T-helper 9 cell (primary cell): ENCODE measurements at places on chromosomes 2 and 18.
A peak's percentile ranks its signal among the peaks of the same experiment; 100 is the strongest.

DNA sequence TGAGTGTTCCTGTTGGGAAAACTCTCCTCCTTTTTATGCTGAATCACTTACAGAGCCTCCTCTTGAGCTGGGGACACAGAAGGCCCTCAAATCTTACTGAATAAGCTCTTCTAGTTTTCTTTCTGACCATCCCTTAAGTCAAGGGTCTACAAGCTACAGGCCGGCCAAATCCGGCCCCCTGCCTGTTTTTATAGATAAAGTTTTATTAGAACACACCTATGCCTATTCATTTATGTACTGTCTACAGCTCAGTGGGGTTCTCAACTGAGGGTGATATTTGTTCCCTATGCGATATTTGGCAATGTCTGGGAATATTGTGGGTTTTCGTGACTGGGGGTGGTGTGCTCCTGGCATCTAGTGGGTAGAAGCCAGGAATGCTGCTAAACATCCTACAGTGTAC, 14.0 kb downstream of the CDC42EP3 start:
- no peak for DNase-seq

GRCh38 chr2:120323214-120323613, 22.7 kb upstream of the INHBB start:
- DNase-seq = no peak

DNA sequence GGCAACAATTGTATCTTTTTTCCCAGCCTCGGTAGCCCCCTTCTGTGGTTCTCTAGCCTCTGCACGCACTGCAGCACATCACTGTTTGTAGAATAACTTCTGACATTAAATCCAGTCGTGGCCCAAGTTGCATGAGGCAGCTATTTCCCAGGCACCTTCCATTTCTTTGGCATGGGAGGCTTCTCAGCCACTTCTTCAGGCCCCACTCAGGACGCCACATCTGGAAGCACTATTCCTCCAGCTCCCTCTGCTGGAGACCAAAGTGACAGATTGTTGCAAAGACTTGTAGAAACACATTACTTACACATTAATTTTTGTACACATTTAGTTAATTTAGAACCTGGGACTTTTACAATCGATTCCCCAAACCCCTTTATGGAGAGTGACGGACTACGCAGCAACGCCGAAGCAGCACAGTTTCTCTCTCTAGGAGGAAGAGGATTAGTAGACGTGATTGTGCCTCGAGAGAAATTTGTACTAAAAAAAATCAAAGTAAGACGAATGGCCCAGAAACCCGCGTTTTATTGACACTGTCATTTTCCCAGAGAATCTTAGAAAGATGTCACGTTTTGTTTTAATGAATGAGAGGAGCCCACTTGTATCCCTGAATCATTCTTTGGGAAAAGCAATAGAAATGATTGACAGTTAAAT, 57.8 kb upstream of the RGPD5 start:
- no peak for DNase-seq

DNA sequence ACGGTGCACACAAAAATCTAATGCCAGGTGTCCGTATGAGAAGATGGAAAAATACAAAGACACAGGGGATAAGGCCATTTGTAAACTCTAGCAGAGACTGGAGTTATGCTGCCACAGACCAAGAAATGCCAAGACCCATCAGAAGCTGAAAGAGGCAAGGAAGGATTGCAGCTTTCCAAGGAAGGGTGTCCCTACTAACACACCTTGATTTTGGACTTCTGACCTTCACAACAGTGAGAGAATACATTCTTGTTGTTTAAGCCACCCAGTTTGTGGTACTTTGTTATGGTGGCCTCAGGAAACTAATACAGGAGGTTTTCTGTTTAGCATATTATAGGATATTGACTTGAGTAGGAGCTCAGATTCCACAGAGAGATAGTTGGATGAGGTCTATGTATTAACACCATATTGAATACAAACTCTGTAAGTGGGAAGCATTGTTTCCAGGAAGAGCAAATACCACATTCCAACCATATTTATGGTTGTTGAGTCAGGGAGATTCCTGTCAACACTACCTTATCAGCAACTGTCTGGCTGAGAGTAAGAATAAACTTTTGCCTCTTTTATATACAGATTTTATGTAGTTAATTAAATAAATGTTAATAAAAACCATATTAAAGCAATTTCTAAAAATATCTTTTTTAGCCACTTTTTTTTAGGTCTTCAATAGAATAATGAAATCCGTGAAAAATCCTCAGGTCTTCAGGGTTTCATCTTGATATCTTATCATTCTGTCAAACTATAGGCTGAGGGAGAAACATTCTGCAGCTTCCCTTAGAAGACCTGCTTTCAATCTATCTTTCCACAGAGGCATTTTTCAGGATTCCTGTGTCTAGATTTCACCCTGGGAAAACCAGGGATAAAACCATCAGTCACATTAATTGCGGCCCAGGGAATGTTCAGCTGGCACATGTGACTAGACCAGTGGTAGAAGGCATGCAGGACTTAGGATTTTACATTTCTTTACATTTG, 35.4 kb upstream of the HNMT start:
- no peak for DNase-seq

- DNase-seq = no peak
Observed at GRCh38 chr2:234587341-234588053, 90.6 kb upstream of the ARL4C start.

DNA sequence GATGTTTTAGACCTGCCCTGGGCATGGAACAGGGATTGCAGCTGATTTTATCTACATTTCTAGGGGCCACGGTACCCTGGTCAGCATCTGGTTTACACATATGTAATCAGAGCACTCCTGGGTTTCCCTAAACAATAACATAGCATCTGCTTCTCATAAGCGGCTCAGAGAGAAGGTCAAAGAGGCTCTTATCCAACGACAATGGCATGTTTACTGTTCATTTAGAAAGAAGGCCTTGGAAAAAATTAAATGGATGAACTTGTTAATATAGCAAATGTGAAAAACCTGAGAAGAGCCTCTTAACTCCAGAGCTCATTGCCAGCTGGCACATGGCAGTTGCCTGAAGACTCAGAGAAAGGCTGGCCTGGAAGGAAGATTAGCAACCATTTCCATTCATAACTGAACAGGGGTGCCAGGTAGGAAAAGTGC, 202.8 kb upstream of the THUMPD2 start:
- no peak for DNase-seq

GRCh38 chr2:119821266-119821665, 61.5 kb downstream of the PTPN4 start:
- DNase-seq = no peak

DNA sequence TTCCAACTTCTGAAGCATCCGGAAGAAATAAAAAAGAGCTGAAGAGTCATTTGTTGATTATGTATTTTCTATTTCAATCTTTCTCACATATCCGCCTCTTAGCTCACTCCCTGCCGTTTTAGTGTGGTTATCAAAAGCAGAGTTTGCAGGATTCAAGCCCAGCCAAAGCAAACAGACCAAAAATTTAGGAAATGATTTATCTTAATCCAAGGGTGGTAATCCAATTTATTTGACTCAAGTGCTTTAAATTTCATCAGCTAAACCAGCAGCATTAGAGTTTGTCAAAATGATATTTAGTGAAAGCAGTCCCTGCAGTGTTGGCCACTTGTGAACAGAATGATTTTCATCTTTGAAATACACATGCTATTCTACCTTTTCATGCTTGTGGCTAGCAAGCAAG, 129.3 kb upstream of the CCDC68 start:
- DNase-seq = no peak

- DNase-seq = no peak
Observed at GRCh38 chr2:49045083-49045482, 109.2 kb downstream of the FSHR start.

- no peak for DNase-seq
Observed at GRCh38 chr2:199922856-199923255, 11.8 kb downstream of the C2orf69 start.

DNA sequence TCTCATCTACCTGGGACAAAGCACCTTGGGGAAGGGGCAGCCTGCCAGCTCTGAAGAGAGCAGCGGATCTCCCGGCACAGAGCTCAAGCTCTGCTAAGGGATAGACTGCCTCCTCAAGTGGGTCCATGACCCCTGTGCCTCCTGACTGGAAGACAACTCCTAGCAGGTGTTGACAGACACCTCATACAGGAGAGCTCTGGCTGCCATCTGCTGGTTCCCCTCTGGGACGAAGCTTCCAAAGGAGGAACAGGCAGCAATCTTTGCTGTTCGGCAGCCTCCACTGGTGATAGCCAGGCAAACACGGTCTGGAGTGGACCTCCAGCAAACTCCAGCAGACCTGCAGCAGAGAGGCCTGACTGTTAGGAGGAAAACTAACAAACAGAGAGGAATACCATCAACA, 549.9 kb upstream of the LRATD1 start:
- DNase-seq = no peak

GRCh38 chr2:163652751-163653150, 83.1 kb downstream of the FIGN start:
- no peak for DNase-seq

DNA sequence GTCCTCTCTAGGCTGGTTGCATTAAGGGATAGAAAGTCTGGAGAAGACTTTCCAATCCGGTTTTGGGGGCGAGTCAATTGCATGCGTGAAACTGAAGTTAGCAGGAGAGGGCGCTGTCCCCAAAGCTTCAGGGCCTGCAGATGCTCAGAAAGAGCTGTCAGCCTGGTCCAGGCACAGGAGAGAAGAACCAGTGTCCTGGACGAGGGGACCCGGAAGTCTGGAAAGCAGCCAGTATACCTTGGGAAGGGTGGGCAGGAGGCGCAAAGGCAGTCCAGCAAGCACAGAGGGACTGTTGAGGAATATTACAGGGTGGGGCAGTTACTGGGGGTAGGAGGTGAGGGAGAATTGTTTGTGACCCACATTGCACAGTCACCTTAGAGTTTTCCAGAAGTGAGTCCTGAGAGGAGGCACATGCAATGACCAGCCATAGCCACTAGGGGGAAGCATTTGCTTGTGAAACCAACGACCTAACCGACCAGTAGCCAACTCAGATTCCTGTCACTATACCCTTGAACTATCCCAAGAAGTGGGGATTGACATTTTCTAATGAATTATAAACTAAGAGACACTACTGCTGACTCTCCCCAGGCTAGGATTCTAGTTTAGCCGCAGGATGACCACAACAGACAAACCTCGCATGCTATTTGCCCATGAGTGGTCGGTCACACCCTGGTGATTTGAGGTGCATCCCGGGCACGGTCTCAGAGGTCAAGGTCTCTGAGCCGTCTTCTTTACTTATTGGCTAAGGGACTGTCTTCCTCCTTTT, 172.8 kb downstream of the RDH14 start:
- peak; percentile 46 for DNase-seq

GRCh38 chr18:8695932-8696517, 9.3 kb upstream of the MTCL1 start:
- DNase-seq = no peak

- no peak for DNase-seq
Observed at GRCh38 chr2:235693279-235693678, 199.4 kb downstream of the AGAP1 start.

DNA sequence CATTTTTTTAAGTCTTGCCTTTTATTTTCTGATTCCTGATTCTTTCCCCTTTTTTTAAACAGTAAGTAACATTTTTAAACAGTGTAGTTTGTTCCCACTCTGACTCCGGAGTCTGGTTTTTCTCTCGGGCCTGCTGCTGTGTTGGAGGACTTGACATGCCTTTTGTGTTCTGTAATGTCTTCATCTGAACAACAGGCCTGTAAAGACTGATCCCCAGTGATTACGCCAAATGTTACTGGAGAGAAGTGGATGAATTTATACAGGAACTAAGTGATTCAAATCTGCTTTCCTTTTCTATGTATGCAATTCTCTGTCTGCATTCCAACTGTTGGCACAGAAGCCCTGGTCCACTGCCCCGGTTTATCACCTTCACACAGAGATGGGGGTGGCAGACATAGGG, 54.3 kb upstream of the RMDN2 start:
- DNase-seq = no peak

GRCh38 chr2:157124731-157125130, 132.8 kb upstream of the GALNT5 start:
- DNase-seq = no peak

DNA sequence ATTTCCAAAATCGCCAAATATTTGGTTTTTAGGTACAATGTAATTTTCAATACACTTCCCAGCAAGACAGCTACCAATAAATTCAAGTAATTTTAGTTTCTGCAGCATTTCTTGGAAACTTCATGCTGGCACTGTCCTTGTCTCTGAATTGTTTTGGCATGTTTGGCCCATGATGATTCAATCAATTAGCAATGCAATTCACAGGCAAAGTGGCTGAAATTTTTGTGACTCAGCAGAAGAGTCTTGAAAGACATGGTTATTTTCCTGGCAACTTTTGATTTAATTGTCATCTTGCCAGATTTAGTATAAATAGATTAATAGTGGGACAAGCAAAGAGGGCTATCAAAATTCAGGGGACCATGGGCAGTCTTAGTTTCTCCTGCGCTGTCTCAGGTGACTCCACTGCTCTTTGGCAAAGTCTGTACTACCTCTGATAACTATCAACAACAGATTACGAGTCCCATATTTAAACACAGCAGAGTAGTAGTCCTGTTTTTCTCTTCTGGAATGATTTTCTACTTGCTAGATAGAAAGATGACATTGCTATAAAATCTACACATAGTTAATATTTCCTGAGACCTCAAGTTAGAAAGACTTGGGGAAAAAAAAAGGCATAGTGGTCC, 88.9 kb upstream of the CYP26B1 start:
- no peak for DNase-seq

DNA sequence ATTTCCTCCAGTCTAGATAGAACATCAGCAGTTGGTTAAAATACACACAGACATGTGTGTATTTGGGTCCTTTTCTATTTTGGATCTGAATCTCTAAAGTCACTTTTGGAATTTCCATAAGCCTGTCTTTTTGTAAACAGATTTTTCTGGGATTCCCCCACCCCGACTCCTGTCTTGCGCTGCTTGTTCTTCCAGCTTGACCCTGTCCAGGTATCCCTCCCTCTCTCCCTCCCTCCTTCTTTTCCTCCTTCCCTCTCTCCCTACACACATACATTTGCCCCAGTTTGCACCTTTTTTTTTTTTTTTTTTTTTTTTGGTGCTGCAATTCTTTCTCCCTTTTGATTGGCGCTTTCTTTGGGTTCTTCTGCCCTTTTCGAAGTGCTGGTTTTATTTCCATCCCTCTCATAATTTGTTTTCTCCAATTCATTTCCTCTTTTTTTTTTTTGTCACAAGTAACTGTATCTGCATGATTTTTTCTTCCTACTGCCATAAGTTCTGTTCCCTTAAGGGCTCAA, 114.8 kb upstream of the SERTAD2 start:
- DNase-seq = no peak

GRCh38 chr18:42534313-42534712, 579.3 kb downstream of the PIK3C3 start:
- DNase-seq = no peak
